ENCODE measurements at places on chromosomes 4 and X. TPM values are rescaled to one million over a fixed set of nuclear protein-coding genes. Genes with fewer than 3 reads are reported as not detected.

DNA sequence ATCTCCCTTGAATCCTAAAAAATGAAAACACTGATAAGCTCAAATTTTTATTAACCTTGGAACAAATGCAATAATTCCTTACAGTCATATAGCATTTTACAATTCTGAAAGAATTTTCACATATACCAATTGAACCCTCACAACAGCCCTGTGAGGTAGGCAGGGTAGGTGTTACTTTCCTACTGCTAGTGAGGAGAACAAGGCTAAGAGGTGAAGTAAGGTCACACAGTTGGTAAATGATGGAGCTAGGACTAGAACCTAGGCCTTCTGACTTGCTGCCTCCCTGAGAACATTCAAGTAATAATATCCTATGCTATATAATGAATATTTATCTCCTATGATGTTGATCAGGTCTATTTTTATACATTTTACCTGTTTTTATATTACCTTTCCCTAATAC is 9.7 kb downstream of the TAF9B start:
- H3K27ac ChIP-seq = no peak overlapping the region
- H3K4me3 ChIP-seq = no peak overlapping the region
- no peaks in the 10 kb centered on the region for H3K4me1 ChIP-seq
- peaks cover 1% of the 10 kb centered on the region for H3K36me3 ChIP-seq
- no peak for DNase-seq
- no peaks in the 10 kb centered on the region for H3K27me3 ChIP-seq

- DNase-seq = no peak
- no peak overlapping the region for H3K4me3 ChIP-seq
- H3K36me3 ChIP-seq = peaks cover 15% of the 10 kb centered on the region
- peaks cover 7% of the 10 kb centered on the region for H3K4me1 ChIP-seq
Observed at GRCh38 chr4:22473268-22473667, 42.6 kb downstream of the ADGRA3 start.

GRCh38 chr4:61379406-61379805 is 179.3 kb downstream of the ADGRL3 start:
- H3K27me3 ChIP-seq = no peaks in the 10 kb centered on the region
- DNase-seq = no peak
- no peaks in the 10 kb centered on the region for H3K4me1 ChIP-seq
- H3K4me3 ChIP-seq = no peak overlapping the region
- H3K36me3 ChIP-seq = no peaks in the 10 kb centered on the region
- H3K27ac ChIP-seq = no peak overlapping the region

MGAT4D gene
- not detected for total RNA-seq

DNA sequence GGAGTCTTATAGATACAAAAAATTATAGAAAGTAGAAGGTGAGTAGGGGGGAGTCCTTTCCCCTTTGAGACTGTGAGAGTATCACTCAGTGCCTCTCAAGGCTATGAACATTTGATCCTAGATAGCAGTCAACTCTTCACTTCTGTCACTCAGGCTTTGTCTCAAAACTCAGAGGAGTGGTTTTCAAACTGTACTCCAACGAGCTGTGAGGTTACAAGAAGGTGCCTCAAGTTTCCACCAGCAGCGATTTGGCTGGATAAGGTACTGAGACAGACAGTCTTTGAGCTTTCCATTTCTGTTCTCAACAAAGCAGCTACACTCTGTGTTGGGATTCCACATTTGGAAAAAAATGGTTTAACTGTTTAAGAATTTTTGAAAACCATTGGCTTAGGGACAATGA is 48.0 kb upstream of the NDST3 start:
- H3K36me3 ChIP-seq = no peaks in the 10 kb centered on the region
- H3K27me3 ChIP-seq = no peaks in the 10 kb centered on the region
- no peak for DNase-seq
- H3K27ac ChIP-seq = no peak overlapping the region
- no peaks in the 10 kb centered on the region for H3K4me1 ChIP-seq

GRCh38 chrX:107628662-107629539 is 591 bp downstream of the PRPS1 start:
- DNase-seq = peak; percentile 48
- peak overlapping the region; percentile 74 for H3K27ac ChIP-seq
- H3K4me1 ChIP-seq = no peaks in the 10 kb centered on the region
- H3K27me3 ChIP-seq = no peaks in the 10 kb centered on the region

DNA sequence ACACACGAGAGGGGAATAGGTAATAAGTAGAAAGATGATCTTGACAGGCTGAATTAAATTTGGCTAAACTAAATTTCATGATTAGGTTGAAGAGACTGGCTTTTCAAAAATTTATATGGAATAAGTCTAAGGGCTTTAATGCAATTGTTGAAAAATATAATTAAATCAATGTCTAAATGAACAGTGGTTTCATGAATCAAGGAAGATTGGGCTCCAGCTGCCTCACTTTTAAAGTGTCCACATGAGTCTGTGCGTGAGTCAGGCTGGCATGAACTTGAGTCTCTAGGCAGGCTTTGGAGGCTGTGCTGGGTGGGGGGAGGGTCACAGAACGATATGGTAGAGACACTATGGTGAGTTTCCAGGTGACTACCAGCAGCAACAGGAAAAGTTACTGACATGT is 111.9 kb downstream of the SORBS2 start:
- peaks cover 4% of the 10 kb centered on the region for H3K36me3 ChIP-seq
- H3K4me3 ChIP-seq = no peak overlapping the region
- no peak for DNase-seq
- no peaks in the 10 kb centered on the region for H3K27me3 ChIP-seq
- H3K27ac ChIP-seq = no peak overlapping the region

PPP2R2C gene
- 7.1 TPM for total RNA-seq

DNA sequence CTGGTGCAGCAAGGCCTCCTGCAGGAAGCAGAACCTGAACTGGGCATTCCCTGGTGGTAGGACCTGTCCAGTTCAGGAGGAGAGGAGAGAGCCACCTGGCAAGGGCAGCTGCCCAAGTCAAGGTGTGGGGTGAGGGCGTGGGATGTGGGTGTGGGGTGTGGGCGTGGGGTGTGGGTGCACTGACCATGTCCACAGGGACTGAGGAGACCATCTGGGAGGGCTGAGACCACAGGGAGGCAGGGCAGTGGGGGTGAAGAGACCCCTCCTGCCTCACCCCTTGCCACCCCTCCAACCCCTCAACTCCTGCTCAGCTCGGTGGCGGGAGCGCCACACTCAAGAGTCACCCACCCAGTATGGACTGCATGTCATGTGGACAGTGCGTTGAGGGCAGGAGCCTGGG is 117.9 kb downstream of the CPZ start:
- DNase-seq = no peak
- no peak overlapping the region for H3K4me3 ChIP-seq
- no peaks in the 10 kb centered on the region for H3K36me3 ChIP-seq
- H3K27me3 ChIP-seq = no peaks in the 10 kb centered on the region
- peaks cover 2% of the 10 kb centered on the region for H3K4me1 ChIP-seq

GRCh38 chr4:40718586-40718985 is 31.2 kb upstream of the NSUN7 start:
- H3K27ac ChIP-seq = no peak overlapping the region
- H3K4me1 ChIP-seq = no peaks in the 10 kb centered on the region
- H3K4me3 ChIP-seq = no peak overlapping the region
- DNase-seq = no peak
- H3K36me3 ChIP-seq = no peaks in the 10 kb centered on the region

MAGEA4 gene
- total RNA-seq = 0.27 TPM

DNA sequence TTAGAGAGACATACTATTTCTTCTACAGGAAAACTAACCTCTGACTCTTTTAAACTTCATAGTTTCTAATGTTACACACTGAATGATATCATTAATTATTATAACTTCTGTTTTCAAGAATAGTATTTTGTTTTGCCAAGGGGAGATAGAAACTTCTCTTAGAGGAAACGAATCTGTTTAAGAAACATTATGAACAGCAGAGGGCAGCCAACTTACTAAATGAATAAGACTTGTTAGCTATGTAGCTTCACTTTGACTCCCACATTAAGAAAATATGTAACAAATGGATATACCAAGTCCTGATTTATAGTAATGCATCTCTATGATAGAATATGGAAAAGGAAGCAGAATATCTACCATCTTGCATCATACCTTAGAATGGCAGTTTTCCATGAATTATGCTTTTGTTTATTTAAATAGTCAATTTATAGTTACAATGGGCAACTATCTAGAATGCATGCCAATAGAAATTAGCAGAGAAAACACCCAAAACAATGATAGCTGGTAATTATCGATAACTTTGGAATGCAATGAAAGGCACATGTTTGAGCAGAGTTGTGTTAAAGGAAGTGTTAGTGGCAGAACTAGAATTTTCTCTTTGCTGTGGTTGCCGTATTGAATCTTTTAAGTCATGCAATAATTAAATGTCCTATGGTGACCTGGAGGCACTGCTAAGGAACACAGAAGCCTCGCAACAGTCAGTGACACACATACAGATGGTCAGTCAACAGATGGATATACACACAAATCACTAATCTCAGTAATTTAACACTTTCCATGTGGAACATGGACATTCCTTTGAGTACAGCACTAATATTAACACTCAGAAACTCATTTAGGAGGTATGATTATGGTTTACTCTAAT is 105.7 kb upstream of the PDLIM3 start:
- no peaks in the 10 kb centered on the region for H3K36me3 ChIP-seq
- peaks cover 16% of the 10 kb centered on the region for H3K4me1 ChIP-seq
- H3K27ac ChIP-seq = no peak overlapping the region
- H3K27me3 ChIP-seq = no peaks in the 10 kb centered on the region
- H3K4me3 ChIP-seq = no peak overlapping the region

- H3K4me1 ChIP-seq = no peaks in the 10 kb centered on the region
- H3K4me3 ChIP-seq = no peak overlapping the region
- no peak overlapping the region for H3K27ac ChIP-seq
- H3K27me3 ChIP-seq = no peaks in the 10 kb centered on the region
- no peak for DNase-seq
Observed at GRCh38 chrX:122241959-122242358, 942.1 kb upstream of the GRIA3 start.

DNA sequence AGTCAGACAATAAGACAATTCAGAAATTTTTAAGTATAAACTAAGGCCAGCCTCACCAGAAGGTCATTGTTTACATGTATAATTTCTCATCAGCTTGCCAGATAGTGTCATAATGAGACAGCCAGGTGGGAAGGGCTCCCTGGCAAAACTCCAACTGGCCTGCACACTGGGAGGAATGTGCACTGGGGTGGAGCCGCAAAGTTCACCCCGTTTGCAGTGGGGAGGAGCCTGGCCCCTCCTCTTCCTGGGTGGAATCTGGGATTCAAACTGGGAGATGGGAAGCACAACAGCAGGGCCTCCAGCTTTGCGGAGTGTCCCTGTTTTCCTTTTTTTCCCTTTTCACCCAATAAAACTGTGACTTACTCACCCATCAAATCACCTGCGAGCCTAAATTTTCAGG is 329.9 kb downstream of the SMARCA1 start:
- no peak overlapping the region for H3K27ac ChIP-seq
- H3K27me3 ChIP-seq = no peaks in the 10 kb centered on the region
- H3K36me3 ChIP-seq = no peaks in the 10 kb centered on the region
- H3K4me3 ChIP-seq = no peak overlapping the region
- DNase-seq = no peak

GRCh38 chrX:104343428-104344129 is 88.8 kb upstream of the ESX1 start:
- peak; percentile 43 for DNase-seq
- no peaks in the 10 kb centered on the region for H3K36me3 ChIP-seq
- no peak overlapping the region for H3K27ac ChIP-seq

DNA sequence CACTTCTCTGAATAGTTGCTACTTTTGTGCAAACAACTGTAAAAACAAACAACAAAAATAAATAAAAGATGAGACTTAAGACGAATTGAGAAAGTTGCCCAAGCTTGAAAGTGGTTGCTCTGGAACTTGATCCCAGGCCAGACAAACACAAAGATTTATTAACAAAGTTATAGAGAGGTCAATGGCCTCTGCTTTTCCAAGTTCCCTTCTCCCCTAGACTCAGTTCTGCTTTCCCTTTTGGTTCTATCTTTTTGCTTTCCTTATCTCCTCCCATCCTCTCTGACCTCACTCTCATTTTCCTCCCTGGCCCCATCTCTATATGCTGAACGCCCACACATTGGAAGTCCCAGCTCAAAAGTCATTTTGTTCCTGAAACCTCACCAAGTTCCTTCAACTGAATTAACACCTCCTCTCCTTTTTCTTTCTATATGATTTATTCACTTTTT is 82.7 kb downstream of the MXRA5 start:
- H3K36me3 ChIP-seq = no peaks in the 10 kb centered on the region
- no peak for DNase-seq
- H3K4me1 ChIP-seq = no peaks in the 10 kb centered on the region
- no peak overlapping the region for H3K27ac ChIP-seq

TKTL2 gene
- total RNA-seq = not detected

ADGRG4 gene
- not detected for total RNA-seq
